ENCODE measurements at places on chromosomes 3 and 15.

GRCh38 chr3:46849686-46850467 lies 13.4 kb downstream of the MYL3 start:
- DNase-seq = no peak

GRCh38 chr15:99054025-99054387 lies 46.4 kb upstream of the PGPEP1L start:
- DNase-seq = no peak

GRCh38 chr15:27826902-27827714 lies 272.0 kb downstream of the OCA2 start:
- DNase-seq = no peak

DNA sequence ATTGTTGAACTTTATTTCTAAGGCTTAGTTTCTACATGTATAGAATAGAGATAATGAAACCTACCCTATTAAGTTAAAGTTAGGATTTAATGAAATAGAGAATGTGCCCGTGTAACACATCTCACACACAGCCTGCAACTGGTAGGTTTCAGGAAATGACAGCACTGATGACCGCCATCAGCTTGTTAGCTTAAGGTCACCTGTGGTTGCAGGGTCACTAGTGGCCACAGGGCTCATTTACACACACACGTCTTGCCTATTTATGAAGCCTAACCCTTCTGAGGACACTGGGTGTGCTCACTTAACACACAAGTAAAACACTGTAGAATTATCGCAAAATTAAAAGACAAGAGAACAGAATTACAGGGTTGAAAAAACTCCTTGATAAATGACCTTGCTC lies 20.1 kb downstream of the CHRM5 start:
- DNase-seq = peak; percentile 20

GRCh38 chr3:58474967-58475578 lies 16.8 kb upstream of the KCTD6 start:
- no peak for DNase-seq

- peak; percentile 69 for DNase-seq
Observed at GRCh38 chr15:39592500-39592899, 11.6 kb downstream of the THBS1 start.

DNA sequence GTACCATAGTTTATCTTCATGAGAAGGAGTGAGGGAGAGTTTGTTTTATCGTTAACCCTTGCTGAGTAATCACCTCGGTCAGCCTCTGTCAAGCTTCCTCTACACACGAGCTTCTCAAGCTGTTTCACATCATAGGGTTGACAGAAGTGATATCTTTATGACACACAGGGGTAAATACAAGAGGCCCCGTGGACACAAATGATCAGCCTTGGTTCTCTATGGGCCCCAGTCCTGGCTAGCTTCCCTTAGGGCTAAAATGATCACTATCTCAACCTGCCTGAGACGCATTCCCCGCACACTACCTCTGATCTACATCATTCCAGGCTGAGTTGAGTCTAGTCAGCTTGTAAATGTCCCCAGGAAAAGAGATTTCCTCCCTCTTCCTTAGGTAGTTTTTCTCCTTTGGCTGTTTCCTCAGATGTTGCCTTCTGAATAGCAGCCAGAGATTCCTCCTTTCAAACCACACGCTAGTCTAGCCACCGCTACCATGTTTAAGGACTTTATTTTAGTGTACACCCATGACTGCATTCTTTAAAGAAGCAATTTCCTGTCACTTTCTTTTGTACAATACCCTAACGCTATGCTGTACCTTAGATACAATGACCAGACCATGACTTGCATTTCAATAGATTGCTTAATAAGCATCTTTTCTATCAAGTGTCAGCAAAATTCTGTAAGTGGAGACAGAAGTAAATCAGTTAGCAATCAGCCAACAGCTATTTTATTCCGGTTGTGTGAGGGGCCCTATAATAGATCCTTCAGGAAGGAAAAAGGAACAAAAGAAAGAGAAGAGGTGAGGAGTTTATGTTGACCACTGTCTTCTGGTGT lies 35.1 kb upstream of the PPARG start:
- no peak for DNase-seq

- DNase-seq = no peak
Observed at GRCh38 chr15:78200276-78200930, 34.0 kb downstream of the ACSBG1 start.

DNA sequence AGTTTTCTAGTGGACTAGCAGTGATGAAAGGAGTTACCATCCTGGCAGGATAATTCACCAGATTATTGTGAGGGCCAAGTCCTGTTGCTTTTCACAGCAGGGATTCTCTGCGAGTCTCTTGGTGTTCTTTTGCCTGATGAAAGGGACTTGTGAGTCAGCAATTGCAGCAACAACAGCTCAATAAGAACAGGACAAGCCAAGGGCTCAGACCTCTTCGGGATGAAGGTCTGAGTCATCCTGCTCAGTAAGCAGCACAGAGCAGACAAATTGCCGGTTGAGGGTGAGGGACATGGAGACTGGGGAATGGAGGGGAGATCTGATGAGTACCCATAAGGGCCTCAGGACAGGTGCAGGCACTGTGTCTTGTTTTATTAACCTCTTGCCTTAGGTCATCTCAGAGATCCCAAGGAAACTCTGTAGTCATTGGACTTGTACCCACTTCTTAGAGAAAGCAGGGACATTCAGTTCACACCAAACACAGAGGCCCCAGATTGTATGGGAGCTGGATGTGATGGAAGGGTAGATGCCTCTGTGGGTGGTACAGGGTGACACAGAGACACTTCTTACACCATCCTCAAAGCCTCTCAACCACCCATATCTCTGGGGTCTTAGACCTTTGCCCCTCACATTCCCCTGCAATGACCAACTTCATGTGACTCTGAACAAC lies 173.8 kb upstream of the TLE3 start:
- DNase-seq = peak; percentile 89

DNA sequence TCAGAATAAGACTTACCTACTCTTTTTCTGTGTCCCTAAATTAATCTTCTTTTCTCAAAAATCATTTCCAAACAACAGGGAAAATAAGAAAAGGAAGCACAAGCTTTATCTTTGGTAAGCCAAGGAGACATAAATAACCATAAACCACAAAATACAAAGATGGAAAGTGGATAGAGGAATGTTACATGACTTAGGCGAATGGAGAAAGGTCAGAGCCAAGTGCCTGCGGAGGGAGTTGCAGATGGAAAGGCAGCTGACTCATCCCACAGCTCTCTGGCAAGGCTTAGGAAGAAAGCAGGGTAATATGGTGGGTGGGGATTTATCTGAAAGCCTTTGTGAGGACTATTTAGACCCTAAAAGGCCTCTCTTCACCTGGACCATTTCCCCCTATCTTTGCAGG lies 72.8 kb downstream of the GALK2 start:
- no peak for DNase-seq

GRCh38 chr3:79038636-79039035 lies 729.2 kb downstream of the ROBO1 start:
- DNase-seq = no peak

DNA sequence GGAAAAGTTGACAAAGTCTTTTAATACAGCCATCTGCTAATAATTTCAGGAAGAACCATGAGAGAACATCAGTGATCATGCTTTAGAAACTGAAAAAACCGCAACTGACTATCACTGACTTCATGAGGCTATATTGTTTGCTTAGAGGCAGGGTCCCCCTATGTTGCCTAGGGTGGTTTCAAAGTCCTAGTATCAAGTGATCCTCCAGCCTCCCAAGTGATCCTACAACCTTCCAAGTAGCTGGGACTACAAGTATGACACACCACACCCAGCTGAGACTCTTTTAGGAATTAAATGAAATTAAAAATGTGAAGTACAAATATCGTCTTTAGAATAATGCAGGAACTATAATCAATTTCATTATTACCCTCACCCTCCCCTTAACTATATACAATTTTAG lies 58.3 kb upstream of the CSPG5 start:
- DNase-seq = no peak

GRCh38 chr15:34754674-34755418 lies at the start of gene GJD2:
Gene GJD2 (minus strand): TSS chr15:34754998. CDS start chr15:34754488, 510 bp downstream.
- no peak for DNase-seq

DNA sequence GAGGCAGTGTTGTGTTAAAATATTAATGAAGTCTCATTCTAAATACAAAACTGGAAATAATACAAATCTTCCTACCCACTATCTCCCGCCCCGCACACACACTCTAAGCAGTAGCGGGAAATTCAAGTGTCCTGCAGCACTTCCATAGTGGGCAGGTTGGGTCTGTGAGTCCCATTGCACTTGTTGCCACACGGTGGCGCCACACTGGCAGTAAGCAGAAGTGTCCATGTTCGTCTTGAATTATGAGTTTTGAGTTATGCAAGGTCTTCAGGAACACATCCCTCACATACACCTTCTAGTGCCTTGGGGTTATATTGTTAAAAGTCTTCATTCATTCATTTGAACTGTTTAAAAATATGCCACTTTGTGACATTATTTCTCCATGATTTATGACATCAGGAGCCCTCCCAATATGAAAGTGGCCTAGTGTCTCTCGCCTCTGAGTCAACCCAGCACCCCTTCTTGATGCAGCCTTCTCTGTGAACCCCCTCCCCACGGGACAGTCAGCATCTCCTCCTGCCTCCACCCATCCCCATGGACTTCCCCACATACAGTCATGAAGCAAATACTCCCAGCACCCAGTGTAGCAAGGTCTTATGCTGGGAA lies 17.6 kb upstream of the CCDC174 start:
- peak; percentile 53 for DNase-seq

GRCh38 chr3:23594894-23595670 lies 210.7 kb upstream of the UBE2E1 start:
- no peak for DNase-seq

DNA sequence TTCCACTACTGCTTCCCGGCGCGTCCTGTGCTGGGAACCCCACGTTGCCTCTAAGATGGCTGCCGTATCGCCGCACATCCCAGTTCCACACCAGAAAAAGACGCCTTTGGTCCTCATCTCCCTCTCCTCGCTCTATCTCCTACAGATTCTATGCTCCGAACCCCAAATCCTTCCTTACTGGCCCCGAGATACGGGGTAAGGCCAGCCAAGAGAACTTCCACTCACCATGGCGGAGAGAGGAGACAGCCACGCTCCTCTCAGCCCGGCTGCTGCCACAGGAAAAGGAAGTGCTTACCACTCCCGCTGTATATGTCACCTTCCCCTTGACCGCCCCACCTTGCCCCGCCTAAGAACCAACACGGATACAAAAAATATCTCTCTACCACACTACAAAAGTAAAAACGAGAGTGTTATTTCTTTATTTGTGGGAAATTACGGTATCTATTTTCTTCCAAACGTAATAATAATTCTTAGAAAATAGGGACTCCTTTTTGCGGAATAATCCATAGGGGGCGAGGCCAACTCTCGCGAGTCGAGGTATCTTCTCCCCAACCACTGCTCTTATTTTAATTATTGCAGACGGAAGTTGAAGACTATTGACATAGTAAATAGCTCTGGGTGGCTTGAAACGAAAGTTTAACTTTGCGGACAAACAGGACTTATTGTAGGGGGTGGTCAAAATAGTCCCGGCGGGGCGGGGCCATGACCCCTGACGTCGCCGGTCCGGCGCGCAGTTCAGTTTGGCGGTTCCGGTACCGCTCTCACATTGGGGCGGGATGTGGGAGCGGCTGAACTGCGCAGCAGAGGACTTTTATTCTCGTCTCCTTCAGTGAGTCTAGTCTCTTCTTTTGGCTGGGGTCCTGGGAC lies at the start of the genes RPL4 and ZWILCH:
RPL4 (minus strand) TSS at position 293 of the 867 bp plus-strand sequence; CDS start at position 228, 65 bp downstream.
ZWILCH (plus strand) TSS at position 764 of the 867 bp plus-strand sequence; CDS start at position 777, 13 bp downstream.
- peak; percentile 86 for DNase-seq

GRCh38 chr15:45399381-45400212 lies 21.3 kb upstream of the GATM start:
- peak; percentile 55 for DNase-seq

- DNase-seq = no peak
Observed at GRCh38 chr3:44910693-44911092, 36.3 kb downstream of the TGM4 start.

DNA sequence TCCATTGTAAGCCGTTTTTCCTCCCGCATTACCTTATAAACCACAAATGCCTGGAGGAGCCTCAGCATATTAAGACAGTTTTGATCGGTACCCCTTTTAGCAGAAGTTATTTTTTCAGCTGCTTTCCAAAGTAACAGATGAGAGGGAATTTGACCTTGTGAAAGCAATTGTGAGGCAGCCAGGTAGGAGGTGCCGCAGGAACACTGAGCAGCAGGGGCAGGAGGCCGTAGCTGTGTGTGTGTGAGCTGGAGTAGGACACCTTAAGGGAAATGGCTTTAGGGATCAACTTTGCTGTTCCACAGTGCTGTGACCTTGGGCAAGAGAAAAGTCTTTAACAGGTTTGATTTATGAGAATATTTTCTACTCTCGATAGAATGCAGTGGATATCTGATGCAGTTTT lies 482.1 kb downstream of the IL5RA start:
- no peak for DNase-seq

GRCh38 chr15:37020852-37021251 lies 79.5 kb downstream of the MEIS2 start:
- no peak for DNase-seq

DNA sequence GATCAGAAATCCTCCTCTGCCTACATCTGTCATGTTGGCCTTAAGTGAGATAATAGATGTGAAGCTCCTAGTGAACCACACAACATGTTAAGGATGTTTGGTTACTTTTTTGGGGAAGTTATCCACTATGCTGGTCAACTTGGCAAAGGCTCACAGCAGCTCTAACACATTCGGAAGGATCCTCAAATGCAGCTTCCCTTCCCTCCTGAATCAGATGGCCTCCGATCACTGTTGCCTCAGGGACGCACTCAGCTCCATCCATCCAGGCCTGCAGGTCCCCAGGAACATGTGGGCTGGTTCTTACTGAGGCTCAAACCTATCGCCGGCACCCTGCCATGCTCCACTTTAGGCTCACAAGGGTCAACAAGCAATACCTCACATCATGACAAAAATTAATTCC lies 67.9 kb downstream of the CORO2B start:
- no peak for DNase-seq

- DNase-seq = no peak
Observed at GRCh38 chr3:153574445-153574844, 412.4 kb downstream of the RAP2B start.

GRCh38 chr3:108806316-108806715 lies 16.3 kb upstream of the TRAT1 start:
- no peak for DNase-seq

DNA sequence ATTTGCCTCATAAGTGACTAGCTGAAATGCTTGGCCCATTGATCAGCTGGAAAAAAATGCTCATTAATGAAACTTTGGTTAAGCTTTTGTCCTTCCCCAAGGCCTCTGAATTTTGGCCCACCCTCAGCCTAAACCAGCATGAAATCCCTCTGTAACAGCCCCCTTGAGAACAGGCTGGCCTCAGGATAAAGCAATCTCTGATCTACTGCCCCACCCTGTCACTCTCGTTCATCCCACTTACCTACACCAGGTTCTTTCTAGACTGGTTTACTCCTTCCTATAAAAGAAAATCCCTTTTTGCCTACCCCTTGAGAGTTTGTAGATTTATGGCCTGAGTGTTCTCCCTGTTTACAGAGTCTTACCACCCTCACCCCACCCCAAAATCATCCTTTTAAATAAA lies 3.4 kb upstream of the AEN start:
- no peak for DNase-seq

- no peak for DNase-seq
Observed at GRCh38 chr3:46416125-46416810, 9.2 kb downstream of the CCRL2 start.

- DNase-seq = no peak
Observed at GRCh38 chr3:71433631-71434030, 149.9 kb downstream of the FOXP1 start.

Data from endothelial cell of umbilical vein (primary cell).